ENCODE measurements at places on chromosomes 16 and 17.

- DNase-seq: no peak
Observed at GRCh38 chr16:81553080-81553813, 108.6 kb downstream of the CMIP start.

DNA sequence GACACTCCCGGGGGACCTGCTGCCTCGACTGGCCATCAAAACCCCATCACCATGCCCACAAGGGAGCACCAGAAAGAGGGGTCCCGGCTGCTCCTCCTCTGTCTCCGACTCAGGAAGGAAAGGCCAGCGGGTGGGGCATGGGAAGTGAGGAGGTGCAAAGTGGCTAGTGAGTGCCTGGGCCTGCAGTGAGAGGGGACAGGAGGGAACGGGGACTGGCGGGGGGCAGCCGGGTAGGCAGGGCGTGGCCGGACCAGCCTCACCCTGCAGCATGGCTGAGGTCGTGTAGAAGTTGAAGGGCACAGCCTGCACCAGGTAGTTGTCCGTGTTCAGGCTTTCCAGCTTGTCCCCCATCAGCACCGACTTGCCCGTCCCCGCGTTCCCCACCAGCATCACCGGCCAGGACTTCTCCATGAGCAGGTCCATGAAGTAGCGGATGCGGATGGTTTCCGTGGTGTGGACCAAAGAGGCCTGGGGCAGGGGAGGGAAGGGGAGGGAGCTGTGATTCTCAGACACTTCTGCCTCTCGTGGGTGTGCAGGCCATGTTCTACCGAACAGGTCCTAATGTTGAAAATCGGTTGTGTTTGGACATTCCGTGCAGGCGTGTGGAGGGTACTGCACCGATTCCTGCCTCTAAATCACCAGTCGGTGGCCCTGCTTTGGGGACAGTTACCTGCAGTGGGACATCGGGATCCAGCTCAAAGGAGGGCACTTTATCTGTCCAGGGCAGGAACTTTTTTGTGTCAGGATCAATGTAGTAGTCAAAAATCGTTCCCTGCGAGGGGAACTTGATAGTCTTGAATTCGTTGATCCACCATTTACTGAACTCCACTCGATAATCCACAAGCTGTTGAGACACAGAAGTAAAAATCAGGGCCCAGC, 91.7 kb downstream of the DNAH17 start:
- no peak for DNase-seq

DNA sequence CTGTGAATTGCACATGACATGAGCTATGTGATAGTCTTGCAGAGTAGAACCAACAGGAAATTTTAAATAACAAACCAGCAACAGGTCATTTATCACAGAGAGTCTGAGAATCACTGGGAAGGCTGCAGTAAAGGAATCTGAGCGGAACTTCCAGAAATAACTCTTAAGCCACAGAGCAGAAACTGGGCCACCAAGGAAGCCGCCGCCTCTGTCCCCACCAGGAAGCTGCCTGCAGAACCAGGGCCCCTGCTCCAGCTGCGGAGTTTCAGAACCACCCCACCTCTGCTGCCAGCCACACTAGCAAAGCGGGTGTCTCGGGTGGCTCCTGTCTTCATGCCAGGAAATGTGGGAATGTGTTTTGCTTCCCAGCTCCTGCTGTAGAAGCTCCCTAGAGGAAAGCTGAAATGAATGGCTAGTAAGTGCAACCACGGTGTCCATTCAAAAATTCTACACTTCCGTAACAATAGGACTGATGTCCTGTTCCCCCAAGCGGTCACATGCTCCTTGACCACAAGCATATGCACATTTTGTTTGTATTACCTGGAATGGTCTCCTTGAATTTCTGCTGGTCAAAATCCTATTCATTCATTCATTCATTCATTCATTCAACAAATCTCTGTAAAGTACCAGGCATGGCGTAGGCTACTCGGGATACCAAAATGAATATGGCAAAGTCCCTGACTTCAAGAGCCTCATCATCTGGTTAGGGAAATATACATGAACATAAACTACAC, 7.7 kb upstream of the ITPRIPL2 start:
- DNase-seq: no peak

DNA sequence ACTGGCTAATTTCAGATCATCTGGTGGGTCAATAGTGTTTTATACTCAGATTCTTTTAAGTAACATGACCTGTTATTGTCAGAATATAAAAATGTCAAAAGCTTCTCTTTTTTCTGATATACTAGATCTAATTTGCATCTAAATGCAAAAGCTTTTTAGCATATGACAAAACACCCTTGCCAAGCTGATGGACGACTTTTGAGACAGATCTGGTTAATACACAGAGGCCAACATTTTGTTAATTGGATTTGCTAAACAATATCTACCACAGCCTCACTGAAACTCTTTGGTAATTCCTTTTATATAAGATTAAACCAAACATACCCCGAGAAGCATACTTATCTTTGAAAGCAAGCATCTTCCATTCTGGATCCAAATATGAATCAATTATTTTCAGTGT, 10.3 kb upstream of the NOL11 start:
- DNase-seq: no peak

DNA sequence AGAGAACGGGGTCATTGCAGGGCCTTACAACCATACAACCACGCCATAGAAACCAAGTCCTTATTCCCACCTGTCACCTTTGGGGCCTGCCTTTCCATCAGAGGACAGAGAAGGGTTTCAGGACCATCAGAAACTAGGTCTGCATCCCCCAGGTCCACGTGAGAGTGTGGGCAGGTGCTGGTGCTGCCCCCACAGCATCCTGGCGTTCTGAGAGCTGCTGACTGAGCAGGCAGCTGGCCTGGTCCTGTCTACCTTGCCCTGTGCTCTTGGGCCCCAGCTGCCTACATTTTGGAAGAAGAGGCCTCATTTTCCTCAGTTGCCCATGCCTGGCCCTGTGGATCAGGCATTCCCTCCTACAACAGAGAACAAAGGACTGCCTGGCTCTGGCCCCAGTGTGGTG, 21.6 kb downstream of the ZNF276 start:
- no peak for DNase-seq

DNA sequence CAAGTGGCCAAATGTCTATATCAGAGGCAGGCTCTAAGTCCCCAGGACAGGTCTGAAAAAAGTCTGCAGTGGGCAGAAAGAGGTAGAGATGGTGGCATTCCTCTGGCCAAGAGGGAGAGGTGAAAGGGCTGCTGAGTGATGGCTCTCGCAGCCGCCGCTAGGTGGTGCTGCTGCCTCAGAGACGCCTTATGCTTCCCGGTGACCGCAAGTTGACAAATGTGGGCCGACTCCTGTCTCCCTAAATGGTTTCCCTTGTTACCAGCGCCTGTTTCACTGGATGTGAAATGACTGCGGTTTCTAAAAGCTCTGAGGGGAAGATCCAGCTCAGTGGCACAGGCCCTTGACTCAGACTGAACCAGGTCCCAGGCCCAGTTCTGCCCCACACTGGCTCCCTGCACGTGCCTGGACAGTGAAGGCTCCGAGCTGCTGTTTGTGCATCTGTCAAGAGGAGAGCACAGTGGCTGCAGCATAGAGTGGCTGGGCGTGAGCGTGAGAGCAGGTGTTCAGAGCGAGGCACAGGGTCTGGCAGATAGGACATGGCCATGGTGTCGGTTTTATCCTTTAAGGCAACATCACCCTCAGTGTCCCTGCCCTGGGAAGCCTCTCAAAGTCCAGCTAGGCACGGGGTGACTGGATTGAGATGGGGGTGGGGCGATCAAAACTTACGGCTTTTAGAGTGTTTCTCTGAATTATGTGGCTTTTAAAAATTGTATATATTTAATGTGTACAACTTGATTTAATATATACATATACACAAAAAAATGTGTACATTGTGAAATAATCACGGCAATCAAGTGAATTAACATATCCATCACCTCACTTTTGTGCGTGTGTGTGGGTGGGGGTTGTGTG, 19.9 kb downstream of the CLEC16A start:
- peak; percentile 66 for DNase-seq

DNA sequence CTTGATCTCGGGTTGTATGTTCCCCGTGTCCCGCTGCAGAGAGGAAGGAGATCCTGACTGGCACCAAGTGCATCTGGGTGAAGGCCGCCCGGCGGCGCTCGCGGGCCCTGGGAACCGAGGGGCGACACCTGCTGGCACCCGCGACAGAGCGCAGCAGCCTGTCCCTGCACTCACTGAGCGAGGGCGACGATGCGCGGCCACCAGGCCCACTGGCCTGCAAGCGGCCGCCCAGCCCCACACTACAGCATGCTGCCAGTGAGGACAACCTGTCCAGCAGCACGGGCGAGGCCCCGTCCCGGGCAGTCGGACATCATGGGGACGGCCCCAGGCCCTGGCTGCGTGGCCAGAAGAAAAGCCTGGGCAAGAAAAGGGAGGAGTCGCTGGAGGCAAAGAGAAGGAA, 7.5 kb downstream of the BTBD17 start:
- no peak for DNase-seq

DNA sequence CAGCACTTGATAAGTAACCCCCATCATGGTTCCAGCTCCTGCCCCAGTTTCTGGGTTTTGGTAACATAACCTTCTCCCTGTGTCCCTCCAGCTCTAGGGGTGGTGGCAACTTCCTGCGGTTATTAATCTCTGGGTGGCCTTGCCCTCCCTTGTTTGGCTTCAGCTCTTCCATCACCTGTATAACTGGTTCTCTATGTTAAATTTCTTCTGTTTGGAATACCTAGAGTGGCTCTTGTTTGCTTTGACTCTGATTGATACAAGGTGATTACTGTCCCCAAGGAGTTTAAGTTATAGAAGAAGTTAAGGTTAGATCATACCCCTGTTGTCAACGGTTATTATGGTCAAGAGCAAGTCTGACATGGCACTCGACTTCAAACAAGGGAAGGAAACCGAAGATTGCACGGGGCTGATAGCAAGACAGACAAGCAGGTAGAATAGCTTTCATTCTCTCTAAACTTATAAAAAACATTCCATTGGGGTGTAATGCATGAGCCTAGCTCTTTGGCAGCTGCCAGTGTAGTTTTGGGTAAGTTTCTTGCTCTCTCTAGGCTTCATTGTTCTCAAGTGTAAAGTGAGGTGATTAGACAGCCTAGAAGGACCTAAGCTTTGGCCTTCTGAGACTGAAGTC, 11.0 kb upstream of the CCR7 start:
- DNase-seq: no peak

- no peak for DNase-seq
Observed at GRCh38 chr17:70119983-70120382, 45.0 kb downstream of the KCNJ16 start.
